ENCODE measurements at places on chromosomes 7 and 10. TPM values are rescaled to one million over a fixed set of nuclear protein-coding genes. Genes with fewer than 3 reads are reported as not detected.

SUV39H2 gene
- total RNA-seq, result 4.4 TPM

SNCG gene
- total RNA-seq, result 10.8 TPM

UNC5B gene
- total RNA-seq, result 22.4 TPM

C10orf90 gene
- not detected for total RNA-seq

WNT8B gene
- total RNA-seq, result not detected

JAKMIP3 gene
- total RNA-seq, result 1.6 TPM

DNA sequence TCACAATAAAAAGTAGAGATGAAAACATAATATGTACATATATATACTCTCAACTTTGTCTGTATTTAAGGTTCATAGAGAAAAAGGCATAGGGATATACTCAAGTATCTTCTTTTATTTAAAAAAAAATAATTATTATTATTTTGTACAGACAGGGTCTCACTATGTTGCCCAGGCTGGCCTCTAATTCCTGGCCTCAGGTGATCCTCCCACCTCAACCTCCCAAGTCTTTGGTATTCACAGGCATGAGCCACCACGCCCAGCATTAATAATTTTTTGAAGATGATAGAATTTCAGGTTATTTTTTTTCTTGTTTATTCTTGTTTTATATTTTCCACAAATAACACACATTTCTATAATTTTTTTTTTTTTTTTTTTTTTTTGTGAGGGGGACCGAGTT is 113.8 kb downstream of the PLXNA4 start:
- DNase-seq, result no peak

- no peak for DNase-seq
Observed at GRCh38 chr10:103669243-103669929, 175.9 kb downstream of the NEURL1 start.

- no peak for DNase-seq
Observed at GRCh38 chr10:67925449-67926005, 41.1 kb downstream of the SIRT1 start.

DNA sequence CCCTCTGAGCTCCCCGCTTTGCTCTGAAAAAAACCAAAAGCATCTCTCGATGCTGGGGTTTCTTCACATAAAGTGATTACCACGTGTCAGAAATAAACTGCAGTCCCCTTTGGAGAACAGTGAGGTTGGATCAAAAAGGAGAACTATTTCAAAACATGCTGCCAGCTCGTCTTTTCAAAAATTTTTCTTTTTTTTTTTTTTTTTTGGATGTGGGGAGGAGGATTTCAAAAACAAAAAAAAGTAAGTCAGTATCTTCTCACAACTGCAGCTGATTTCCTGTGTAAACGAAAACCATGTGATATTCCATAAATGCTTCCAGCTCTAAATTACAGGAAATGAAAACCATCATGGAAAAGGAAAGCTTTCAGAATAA is 155.0 kb upstream of the LYZL2 start:
- DNase-seq, result no peak

DNA sequence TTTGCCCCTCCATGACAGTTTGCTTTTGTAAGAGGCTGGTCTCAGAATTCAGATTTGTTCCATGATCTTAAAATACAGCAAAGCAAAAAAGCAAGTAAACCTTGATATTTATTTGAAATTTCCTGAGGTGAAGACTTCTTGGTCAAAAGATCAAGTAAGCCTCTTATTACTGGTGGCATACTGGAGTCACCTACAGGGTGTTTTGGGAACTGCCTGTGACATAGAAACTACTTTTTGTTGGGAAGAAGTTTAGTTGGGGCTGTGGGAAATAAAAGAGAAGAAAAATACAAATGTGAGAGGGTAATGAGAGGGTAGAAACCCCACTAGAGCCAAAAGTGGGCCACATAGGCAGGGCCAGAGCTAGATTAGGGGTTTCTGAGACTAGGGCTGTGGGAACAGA is 217.9 kb downstream of the OTUD1 start:
- no peak for DNase-seq

- DNase-seq, result no peak
Observed at GRCh38 chr7:156554488-156554887, 86.1 kb upstream of the RNF32 start.

DNA sequence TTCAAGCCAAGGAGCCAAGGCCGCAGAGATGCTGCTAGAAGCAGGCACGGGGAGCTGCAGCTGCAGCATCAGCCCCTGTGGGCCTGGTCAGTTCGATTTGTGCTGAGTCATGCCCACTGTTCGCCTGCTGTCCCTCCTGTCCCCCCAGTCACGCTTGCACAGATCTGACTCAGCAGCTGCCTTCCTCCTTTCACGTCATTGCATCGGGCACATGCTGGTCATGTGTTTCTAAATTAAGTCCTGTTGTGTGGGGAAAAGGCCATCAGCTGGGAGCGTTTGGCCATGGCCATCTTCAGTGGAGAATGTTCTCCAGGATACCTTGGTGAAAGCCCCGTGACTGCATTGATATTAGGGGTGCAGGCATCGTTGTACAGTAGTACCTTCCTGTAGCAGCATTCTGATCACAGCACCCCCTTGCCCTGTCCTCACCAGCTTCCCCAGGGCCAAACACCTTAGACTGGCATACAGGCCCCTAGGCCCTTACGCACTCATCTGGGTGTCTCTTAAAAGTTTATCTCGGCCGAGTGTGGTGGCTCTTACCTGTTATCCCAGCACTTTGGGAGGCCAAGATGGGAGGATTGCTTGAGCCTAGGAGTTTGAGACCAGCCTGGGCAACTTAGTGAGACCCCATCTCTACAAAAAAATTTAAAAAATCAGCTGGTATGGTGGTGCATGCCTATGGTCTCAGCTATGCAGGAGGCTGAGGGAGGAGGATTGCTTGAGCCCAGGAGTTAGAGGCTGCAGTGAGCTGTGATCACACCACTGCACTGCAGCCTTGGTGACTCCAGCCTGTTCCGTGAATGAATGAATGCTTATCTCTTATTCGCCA is 23.2 kb downstream of the POR start:
- DNase-seq, result peak; percentile 80

- no peak for DNase-seq
Observed at GRCh38 chr7:93992421-93993110, 11.6 kb downstream of the BET1 start.

DNA sequence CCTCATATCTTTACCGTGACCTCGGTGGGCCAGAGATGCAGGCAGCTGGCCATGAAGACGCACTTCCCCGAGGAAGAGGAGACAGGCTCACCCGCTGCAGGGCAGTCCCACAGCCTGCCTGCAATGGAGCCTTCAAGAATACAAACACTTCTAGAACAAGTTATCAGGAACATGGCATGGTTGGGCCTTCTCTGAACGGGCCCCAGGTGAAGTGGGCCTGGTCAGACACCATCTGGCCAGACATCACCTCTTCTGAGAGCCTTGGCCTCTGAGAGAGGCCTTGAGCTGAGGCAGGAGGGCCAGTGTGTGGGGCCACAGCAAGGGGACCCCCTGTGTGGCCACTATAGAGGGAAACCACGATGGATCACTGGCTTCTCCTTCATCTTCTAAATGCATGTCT is 112.4 kb upstream of the GDF10 start:
- no peak for DNase-seq

- peak; percentile 58 for DNase-seq
Observed at GRCh38 chr10:71727105-71727737, 7.6 kb upstream of the C10orf105 start.

DNA sequence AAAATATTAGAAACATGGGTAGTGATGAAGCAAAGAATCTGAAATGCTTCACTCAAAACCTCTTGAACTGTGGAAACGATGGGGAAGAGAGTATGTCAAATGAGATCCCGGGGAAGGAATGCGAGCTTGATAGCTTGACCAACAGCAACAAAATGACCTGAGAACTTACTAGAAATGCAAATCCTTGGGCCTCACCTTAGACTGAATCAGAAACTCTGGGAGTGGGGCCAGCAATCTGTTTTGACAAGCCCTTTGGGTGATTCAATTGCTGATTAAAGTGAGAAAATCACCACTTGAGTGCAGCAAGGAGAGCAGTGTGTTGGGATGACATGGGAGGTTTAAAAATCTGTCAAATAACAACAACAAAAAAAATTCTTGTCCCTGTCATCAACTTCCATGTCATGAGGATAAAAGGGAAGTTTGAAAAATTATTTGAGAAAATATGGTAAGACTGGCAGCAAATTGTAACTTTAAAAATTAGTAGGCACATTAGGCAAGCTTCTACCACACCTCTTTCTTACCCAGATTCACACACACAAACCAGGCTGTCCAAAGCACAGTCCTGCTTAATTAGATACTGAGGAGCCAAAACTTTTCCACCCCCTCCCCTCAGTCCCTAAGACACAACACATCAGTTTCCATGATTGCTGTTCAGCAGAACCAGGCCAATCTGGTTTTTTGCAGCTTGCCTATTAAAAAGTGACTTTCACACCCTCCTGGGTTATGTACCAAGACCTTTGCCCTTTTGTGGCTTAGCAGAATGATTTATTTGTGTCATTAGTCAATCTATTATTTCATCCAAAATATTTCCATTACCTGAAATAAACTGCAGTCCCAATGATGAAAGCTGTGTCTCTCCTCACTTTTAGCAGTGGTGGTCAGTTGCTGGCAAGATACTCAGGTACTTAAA is 15.6 kb downstream of the CALCR start:
- DNase-seq, result no peak

DNA sequence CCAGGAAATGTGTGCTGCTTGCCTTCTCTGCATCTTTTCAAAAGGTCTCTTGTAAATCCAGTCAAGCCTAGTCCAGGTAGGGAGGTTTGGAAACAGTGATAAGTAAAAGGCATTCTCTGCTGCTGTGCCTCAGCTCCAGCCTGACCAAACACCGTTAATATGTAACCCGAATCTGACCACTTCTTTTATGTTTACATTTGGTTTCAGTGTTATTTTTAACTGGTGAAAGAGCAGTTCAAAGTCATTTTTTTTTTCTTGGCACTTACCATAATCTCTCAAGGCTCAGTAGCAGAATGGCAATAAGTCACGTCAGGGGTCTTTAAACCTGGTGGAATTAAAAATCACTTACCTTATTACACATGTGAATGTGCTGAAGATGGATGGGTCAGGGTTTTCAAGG is 216.8 kb downstream of the PTEN start:
- DNase-seq, result no peak

DNA sequence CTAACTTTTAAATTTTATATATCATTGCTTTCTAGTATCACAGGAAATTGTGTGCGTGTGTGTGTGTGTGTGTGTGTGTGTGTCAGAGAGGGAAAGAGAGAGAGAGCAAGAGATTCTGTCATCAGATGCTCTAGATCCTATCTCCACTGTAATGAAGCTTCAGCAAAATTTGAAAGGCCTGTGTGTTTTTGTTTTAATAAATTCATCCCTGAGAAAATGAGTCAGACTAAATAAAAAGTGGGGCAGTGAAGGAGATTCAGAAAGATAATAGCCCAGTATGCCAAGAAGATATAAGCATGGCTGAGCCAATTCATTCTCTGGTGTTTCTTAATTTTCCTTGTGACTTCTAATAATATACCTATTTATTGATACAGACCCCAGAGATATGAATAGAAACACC is 184.2 kb upstream of the TMEM196 start:
- no peak for DNase-seq

- no peak for DNase-seq
Observed at GRCh38 chr7:50596484-50596883, 31.3 kb upstream of the DDC start.

- no peak for DNase-seq
Observed at GRCh38 chr7:151228024-151228866, 1.2 kb upstream of the ABCF2 start.

DNA sequence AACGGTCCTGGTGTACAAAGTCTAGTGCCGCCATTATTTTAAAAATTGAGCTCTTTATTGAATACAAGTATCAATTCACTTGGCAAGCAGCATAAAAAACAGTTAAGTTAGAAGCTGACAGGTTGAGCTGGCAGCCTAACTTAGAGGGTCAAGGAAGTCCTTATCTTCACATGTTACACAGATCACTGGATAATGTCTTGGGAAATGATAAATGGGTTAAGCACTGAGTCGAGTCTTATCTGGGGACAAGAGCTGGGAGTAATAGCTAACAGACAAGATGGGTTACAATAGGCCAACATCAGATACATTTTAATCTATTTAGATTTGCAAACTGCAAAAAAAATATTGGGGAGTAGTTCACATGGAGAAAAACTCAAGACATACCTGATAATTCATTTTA is 34.2 kb downstream of the SLC18A2 start:
- DNase-seq, result no peak

GRCh38 chr7:75072981-75073283 is 670 bp downstream of the RCC1L start:
- no peak for DNase-seq

DNA sequence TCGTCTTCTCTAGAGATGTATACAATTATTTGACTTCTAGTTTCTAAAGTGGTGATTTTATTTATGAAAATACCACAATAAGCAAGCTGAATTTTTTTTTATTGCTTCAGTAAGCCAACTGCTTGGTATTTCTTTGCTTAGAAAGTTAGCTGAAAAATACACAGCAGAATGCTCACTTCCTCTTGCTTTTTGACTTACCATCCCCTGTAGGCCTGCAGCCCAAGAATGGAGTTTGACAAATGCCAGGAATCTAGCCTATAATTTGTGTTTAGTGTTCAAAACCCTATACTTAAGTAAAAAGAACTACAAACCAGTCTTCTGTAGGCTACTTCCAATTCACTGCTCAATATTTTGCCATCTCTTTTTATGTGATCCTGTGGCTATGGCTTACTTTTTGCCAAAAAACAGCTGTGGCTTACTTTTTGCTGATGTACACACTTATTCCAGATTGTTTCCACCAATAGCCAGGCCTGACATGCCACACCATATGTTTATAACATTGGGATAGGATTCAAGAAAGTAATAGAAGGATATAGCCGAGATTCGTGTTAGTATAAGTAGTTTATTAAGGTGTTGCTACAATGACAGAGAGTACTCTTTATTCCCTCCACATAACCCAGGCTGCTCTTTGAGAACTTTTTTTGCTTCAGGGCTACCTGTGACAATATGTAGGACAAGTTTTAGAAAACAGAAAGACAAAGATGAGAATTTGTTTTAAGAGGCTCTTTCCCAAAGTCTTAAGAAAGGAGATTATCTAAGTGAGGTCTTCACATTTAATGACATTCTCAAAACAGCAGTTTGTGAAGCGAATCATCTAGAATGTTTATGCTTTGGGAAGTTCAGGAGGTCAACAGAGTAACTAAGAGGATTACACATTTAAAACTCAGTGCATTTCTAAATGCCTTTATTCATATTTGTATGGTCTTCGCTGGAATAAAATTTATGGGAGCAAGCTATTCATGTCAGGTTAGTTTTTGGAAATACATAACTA is 263.9 kb upstream of the FZD1 start:
- no peak for DNase-seq

- no peak for DNase-seq
Observed at GRCh38 chr7:30083334-30083733, 51.5 kb upstream of the MTURN start.

Data from right cardiac atrium (tissue), 5 donors.